Left ventricle myocardium superior (tissue), 1 donor: ENCODE measurements at places on chromosomes 1 and 21. TPM values are rescaled to one million over a fixed set of nuclear protein-coding genes. Genes with fewer than 3 reads are reported as not detected.

- no peak for DNase-seq
Observed at GRCh38 chr1:162892906-162893611, 32.1 kb upstream of the CCDC190 start.

Gene DSCAM
- total RNA-seq: not detected

- DNase-seq: no peak
Observed at GRCh38 chr1:84888753-84889152, 4.3 kb downstream of the LPAR3 start.

- DNase-seq: no peak
Observed at GRCh38 chr1:219085988-219086387, 87.7 kb upstream of the LYPLAL1 start.

- no peak for DNase-seq
Observed at GRCh38 chr21:31618696-31619430, 40.6 kb upstream of the SOD1 start.

GRCh38 chr1:112312315-112312714, 83.7 kb upstream of the CTTNBP2NL start:
- no peak for DNase-seq

DNA sequence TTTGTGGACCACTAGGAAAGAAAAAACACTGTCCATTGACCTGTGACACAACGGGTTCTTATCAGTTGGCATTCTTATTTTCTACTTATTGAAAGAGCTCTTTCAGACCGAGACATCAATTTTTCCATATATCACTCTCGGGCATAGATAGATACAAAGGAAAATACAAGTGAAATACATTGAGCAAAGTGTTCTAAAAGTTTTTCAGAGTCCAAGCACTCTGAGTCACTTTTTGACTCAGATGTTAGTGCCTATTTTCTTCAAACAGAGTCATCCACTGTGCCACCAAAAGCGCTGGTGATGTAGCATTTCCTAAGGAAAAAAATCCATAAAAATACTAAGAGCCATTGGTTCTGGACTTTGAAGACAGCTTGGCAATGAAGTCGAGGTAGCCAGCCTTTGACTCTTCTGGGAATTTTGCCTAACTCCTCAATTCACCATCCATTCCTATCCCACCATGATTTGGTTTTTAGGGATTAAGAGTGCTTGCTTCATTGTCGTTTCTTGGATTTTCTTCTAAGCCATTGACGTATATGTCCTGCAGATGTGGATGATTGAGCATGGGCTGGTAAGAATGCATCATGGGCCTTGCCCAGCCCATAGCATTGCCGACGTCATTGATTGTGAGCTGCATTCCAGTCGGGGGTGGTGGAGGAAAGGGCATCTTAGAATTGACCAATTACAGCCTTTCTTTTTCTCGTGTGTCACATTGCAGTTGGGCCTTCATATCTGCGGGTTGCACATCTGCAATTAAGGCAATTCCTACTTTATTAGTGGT, 10.6 kb downstream of the GALNT2 start:
- DNase-seq: no peak

DNA sequence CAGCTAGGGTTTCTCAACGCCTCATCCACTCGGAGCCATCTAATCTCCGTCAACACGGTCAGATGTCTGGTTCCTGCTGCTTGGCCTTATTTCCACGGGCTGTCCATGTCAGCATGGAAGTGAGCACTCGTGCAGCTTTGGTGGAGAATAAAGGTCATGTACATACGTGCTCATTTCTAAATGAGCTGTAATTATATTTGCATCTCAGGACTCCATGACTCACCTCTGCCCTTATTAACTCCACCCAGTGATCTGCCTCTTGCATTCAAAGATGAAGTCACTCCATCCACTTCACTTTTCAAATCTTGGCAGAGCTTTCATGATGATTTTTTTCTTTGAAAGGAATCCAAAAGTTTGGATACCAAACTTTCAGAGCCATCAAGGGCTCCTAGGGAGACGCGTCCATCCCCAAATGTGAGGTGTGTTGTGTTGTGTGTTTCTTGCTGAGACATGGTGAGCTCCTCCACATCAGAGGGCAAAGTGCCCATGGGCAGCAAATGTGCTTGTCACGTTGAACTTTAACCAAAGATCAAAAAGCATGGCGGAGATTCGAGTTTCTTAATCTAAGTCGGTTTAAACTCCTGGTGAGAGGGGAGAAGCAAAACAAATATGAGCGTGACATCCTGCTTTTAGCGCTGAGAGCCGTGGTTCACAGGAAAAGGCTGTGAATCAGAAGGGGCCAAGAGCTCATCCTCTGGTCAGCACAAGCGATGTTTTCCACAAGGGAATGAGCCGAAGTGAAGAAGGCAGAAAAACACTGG, 68.6 kb upstream of the ERRFI1 start:
- no peak for DNase-seq

DNA sequence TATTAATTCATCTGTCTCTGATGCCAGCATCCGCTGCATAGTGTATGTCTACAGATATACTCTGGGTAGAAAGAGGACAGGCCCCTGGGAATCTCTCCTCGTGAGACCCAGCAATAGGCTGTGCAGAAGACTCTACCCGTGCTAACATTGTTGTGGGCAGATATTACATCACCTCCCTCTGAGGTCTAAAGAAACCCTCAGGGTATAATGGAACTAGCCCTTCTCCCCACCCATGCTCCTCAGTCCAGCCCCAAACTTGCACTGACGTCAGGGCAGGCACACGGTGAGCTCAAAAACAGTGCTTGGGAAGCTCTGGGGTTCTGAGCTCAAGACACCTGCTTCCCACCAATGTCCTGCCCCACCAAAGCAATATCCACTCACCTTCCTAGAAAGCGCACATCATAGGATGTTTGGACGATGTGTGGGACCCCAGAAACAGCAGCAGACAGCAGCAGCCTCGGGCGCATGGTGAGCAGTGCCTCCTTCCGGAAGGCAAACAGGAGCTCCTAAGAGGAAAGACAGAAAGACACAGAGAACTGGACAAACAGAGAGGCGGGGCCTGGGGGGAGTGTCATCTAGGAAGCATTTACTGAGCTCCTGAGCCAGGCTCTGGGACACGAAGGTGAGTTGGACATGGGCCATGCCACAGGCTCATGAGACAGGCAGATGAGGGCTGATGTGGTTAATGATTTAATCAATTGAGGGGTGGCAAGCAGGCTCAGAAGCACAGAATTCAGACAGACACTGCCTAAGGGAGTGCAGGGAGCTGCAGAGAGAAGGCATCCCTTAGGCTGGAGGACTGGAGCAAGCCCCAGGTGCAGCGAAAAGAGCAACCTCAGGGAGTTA, 4.8 kb downstream of the OVGP1 start:
- DNase-seq: no peak

Gene FTCD
- 1.5 TPM for total RNA-seq

GRCh38 chr1:25028907-25029599, 99.0 kb upstream of the RUNX3 start:
- DNase-seq: no peak

DNA sequence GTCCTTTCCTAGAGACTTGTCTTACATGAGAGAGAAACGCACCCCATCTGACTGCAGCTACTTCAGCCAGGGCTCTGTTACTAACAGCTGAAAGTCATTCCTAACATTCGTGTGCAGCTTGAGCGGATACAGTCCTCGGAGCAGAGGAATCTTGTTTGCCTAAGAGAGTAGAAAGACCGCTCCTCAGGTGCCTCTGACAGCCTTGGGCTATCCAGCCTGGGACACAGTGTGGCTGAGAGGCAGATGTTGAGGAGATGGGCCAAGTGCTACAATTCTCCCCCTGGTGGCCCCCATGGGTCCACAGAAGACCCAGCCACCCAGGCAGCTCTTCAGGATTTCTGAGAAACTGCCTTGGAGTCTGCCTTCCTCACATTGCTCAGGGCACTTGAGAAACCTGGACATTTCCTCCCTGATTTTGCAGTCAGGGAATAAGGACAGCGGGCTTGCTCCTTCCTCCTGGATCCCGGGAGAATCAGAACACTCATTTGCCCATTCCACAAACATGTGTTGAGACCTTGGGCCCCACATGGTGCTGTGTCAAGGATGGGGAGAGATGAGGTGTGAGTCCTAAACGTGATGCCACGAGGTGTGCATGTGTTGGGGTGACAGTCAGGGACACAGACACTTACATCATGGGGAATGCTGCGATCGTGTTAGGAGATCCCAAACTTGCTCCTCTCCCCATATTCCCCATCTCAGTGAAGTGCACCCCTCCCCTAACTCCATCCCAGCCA, 13.1 kb downstream of the TRIM62 start:
- no peak for DNase-seq

DNA sequence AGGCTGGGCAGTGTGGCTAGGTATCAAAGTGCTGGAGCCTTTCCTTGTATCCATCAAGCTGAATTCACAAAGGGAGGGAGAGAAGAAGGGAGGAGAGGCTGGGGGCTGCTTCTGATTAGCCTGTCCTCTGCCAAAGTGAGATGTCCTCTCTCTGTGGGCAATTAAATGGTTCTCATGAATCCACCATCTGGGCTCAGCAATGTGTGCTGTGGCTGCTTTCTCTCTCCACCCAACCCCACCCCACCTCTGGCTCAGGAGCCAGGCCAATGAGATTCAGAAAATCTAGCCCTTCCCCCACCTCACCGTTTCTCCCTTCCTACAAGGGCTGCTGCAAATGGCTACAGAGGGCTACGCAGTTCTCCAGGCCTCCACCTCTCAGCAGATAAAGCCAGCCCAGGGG, 154.6 kb downstream of the TENT5C start:
- DNase-seq: no peak

Gene FAM167B
- 9.1 TPM for total RNA-seq

- peak; percentile 17 for DNase-seq
Observed at GRCh38 chr1:1196431-1197187, 9.8 kb downstream of the TNFRSF18 start.

Gene DYNLT5
- 2.2 TPM for total RNA-seq

GRCh38 chr1:43557744-43558245, 27.1 kb downstream of the PTPRF start:
- DNase-seq: no peak

- DNase-seq: no peak
Observed at GRCh38 chr1:151176514-151177045, 799 bp upstream of the TMOD4 start.

Gene TFF3
- total RNA-seq: 5.3 TPM

Gene RGSL1
- not detected for total RNA-seq

Gene IFNLR1
- 3.7 TPM for total RNA-seq

Gene HRNR
- total RNA-seq: not detected

Gene CELA2A
- total RNA-seq: not detected

DNA sequence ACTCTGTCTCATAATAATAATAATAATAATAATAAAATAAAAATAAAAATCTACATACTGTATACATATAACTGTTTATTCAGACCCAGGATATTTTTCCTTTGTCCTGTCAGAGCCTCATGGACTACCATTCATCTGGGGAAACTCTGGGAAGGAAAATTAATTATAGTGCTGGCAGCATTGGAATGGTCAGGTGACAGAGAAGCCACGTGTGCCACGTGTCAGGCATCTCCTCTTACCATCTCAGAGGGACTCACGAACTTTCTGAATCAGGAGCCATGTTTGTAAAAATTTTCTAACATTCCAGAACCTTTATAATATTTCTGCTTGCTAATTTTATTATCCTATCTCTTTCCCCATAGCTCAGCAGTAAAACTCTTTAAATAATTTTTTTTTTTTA, 97.8 kb upstream of the HNRNPU start:
- no peak for DNase-seq

- no peak for DNase-seq
Observed at GRCh38 chr1:81733480-81733879, 67.3 kb upstream of the ADGRL2 start.

Gene CREB3L4
- total RNA-seq: 5.0 TPM

GRCh38 chr1:181049378-181049777, 15.6 kb downstream of the MR1 start:
- DNase-seq: no peak

DNA sequence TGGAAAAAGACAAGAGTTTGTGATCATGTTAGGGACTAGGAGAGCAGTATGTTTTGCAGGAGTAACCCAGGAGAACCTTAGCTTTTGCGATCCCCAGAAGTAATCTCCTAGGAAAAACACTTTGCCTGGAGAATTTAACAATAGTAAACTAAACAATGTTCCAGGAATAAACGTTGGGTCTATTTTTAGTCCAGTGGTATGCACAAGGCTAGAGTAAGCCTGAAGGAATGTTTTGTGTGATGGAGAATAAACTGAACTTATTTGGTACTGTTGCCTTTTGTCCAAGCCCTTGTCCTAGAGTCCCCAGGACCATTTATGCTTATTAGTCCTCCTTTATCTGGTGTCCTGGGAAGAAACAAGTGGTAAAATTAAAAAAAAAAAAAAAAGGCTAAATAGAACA, 28.7 kb upstream of the RGS5 start:
- DNase-seq: no peak

DNA sequence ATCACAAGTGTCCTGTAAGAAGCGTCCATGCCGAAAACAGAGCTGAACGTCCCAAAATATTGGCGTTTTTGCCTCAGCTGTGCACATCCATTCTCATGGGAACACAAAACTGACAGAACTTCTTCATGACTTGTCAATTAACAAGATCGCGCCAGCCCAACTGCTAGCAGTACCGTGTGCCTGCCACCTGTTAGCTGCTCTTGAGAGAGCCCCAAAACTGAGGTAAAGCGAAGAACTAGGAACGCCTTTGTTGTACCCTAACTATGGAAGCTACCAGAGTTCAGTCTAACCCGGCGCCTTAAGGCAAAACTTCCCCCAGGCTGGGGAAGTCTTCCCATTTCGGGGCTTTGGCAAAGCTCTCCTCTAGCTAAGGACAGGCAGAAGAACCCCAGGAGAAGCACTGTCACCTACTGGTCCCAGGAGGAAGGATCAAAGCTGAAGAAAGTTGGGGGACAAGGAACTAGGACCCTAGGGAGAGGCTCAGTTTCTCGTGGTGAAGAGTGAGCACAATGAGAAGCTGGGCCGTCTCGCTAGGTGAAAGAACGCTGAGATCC, 719 bp downstream of the EYA3 start:
- DNase-seq: no peak

- no peak for DNase-seq
Observed at GRCh38 chr21:45255381-45256020, 32.2 kb downstream of the POFUT2 start.

DNA sequence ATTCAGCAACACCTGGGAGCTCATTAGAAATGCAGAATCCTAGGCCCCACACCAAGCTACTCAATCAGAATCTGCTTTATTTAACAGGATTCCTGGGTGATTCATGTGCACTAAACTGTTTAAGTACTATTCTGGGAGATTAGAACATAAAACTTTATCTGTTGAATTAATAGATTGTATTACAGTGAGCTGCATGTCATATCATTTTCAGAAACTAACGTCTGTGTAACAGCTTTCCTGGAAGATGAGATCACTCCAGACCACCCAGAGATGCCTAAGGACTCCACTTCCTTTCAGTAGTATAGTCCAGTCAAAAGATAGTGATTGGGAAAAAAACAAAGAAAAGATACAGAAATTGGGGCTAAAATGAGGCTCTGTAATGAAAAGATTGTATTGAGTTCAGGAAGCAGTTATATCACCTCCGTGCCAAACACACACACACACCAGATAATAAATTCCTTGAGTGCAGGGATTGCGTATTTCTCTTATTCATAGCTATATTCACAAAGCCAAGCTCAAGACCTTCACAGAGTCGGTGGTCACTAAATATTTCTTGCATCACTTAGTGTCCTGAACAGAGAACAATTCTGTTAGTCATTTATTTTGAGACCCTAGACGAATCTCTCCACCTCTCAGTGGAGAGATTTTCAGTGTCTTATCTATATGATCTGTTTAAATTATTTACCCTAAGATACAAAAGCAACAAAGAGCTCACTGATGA, 178.2 kb downstream of the DSCAM start:
- no peak for DNase-seq
